Left kidney (tissue), 8 donors: ENCODE measurements at places on chromosomes 5 and 9.

GRCh38 chr5:15290953-15291352 lies 209.0 kb upstream of the FBXL7 start:
- DNase-seq = no peak

GRCh38 chr9:134373953-134374300 lies 47.7 kb downstream of the RXRA start:
- no peak for DNase-seq

GRCh38 chr9:107542411-107543157 lies 53.0 kb upstream of the KLF4 start:
- no peak for DNase-seq

DNA sequence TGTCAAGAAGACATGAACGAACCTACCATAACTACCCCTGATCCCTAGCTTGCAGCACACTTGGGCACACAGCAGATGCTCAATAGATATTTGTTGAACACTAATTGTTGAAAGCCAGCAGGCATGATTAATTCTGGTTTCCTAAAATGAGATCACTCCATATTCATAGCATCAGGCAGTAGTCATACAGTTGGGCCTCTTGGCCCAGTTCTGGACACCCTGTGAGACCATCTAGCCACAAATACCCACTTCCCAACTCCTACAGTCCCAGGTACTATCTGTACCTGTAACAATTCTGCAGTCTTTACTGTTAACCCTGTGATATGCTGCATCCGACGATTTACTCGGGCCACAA lies 24.2 kb downstream of the P4HA2 start:
- DNase-seq = no peak

DNA sequence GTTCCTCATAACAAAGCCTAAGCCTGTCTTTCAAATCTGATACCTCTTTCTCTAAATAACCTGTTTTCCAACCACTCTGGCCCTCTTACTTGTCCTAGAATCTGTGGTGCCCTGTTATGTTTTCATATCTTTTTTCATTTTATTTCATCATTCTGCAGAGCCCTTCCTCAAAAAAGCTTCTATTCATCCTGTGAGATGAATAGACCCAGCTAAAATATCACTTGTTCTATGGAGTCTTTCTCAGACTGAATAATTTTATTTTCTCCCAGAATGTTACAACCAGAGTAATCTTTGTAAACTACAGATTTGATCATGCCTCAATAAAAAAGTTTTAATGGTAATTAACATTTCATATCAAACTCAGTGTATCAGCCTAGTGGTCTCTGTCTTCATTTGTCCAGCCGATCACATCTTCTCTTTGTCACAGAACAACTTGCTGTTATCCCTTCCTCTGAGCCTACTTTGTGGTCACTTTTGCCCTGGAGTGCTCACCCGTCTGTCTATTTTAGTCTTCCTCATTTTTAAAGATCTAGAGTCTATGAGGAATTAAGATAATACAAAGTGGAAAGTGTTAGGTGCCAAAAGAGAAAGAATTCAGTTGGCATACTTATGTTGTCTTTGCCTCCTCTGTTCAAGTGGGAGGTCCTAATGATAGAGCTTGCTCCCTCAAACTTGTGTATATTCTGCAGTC lies 77.8 kb downstream of the ZCCHC7 start:
- DNase-seq = no peak

DNA sequence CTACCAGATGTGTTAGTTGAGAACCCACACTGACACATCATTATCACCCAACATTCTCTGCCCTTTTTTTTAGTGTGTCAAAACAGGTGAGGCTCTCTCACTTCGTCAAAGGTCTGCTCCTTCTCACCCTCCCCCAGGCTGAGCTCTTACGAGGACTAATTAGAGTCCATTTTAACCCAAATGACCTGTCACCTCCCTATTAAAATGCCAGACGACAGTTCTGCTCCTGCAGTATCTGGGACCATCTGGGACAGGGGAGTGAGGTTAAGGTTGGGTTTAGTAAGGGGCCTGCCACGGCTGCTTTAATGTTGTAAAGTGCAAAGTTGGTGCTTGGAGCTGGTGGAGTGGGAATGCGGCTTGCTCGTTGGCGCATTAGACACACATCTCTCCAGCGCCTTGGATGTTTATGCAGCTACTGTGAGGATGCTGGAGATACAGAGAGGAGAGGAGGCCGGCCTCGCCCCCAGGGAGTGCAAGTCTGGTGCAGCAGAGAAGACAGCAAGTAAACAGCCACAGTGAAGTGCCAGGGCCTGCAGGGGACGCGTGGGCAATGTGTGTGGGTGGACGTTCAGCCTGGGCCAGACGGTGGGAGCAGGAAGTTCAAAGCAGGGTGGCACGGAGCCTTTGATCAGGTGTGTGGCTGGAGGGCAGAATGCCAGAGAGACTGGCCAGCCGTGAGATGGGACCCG lies 96.2 kb downstream of the C9orf50 start:
- no peak for DNase-seq

- DNase-seq = no peak
Measured at GRCh38 chr5:82068723-82069122, 96.9 kb downstream of the ATG10 start.

- no peak for DNase-seq
Measured at GRCh38 chr5:61389609-61390008, 57.6 kb downstream of the ZSWIM6 start.
